ENCODE measurements at places on chromosomes 2 and 18. TPM values are rescaled to one million over a fixed set of nuclear protein-coding genes. Genes with fewer than 3 reads are reported as not detected.

Gene PKDCC
- total RNA-seq = not detected

Gene MARCHF4
- 0.72 TPM for total RNA-seq

Gene SLC39A10
- total RNA-seq = 64.9 TPM

Gene RNF103
- 9.8 TPM for total RNA-seq

Gene CABLES1
- 1.9 TPM for total RNA-seq

Gene MROH2A
- total RNA-seq = not detected

Gene RNU2-63P
- under 0.01 TPM for total RNA-seq
